Right cardiac atrium (tissue), 5 donors: ENCODE measurements at places on chromosomes 5 and 9. TPM values are rescaled to one million over a fixed set of nuclear protein-coding genes. Genes with fewer than 3 reads are reported as not detected.

GRCh38 chr9:89983411-89983810 lies 378.6 kb downstream of the GADD45G start:
- DNase-seq: no peak

DNA sequence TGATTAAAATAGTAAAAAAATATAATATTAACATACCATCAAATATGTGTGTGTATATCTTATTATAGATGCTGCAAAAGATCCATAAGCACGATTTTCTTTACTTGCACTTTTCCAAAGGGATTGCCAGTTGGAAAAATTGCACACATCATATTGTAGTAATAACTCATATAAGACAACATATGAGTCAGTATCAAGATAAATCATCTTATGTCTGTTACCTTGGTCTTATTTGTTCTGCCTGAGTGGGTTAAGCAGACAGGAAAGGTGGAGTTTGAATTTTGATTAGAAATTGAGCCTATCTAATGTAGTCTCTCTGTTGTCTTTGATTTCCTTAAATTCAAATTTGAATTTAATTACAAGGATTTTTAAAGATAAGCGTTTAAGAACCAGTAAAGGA lies 24.6 kb downstream of the LYSMD3 start:
- DNase-seq: no peak

DNA sequence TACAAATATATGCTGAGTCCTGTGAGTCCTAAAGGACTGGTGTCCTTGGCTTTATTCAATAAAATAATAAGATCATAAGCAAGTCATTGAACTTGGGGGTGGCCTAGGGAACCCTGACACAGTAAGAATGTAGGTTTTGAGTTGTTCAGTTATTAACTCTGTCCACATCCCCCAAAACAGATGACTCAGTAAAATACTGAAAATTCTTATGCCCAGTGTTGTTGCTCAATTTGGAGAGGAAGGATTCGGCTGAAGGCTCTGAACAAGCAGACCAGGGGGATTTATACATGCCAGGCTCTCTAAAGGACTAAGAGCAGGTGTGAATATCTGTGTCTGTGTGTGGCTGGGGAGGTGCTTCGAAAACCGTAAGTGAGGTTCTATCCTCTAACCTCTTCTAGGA lies 173.7 kb downstream of the RMI1 start:
- no peak for DNase-seq

- peak; percentile 72 for DNase-seq
Measured at GRCh38 chr5:140114341-140115185, 654 bp downstream of the PURA start.

DNA sequence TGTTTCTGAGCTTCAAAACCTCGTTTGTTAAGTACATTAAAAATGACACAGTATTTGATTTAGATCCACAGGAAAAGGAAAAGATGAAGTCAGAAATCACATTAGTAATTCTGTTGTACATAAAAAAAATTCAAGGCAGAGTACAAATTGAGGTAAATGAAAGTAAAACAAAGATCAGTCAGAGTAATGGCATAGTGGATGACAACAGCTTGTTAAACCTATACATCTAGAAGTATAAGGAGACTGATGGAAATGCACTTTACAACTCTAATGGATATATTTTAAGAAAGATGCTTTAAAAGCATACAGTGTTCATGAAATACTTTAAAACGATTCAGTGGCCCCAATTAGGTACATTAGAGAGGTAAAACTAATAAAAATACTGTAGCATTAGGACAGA lies 631.3 kb upstream of the SEMA6A start:
- no peak for DNase-seq

- no peak for DNase-seq
Measured at GRCh38 chr5:37665272-37665671, 174.6 kb downstream of the GDNF start.

- no peak for DNase-seq
Measured at GRCh38 chr5:38135486-38136039, 122.8 kb upstream of the EGFLAM start.

- DNase-seq: no peak
Measured at GRCh38 chr9:74662674-74663073, 165.5 kb downstream of the RORB start.

DNA sequence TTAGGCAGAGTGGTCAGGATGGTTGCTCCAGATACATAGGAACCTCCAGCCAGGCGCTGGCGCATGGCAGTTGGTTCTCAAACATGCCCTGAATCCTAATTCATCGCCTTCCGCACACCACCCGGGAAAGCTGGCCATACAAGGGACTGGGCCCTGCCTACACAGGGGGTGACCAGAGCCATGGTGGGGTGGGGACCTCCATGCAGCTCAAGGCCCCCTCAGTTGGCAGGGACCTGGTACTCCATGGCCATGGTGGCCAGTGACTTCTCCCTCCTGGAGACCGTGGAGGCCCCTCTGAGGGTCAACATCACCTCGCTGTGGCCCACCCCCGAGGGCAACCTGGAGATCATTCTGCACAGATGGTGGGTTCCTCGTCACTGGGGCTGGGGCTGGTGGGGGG lies 26.8 kb downstream of the PAEP start:
- DNase-seq: no peak

DNA sequence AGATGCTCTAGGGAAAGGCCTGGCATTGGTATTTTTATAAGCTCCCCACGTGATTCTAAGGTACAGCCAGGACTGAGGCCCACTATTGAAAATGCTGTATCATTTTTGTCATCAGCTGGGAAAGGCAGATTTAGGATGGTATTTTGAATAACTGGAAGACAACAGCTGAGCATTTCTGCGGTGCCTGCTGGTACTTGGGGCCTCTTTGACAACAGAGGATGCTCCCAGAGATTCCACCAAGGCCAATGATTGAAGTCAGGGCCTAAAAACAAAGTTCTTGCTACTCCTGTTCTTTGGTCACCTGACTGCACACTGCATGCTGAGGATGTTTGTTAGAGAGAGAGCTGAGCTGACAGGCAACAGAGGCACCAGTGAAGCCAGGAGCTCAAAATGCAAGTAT lies 8.1 kb downstream of the FBLL1 start:
- no peak for DNase-seq

DNA sequence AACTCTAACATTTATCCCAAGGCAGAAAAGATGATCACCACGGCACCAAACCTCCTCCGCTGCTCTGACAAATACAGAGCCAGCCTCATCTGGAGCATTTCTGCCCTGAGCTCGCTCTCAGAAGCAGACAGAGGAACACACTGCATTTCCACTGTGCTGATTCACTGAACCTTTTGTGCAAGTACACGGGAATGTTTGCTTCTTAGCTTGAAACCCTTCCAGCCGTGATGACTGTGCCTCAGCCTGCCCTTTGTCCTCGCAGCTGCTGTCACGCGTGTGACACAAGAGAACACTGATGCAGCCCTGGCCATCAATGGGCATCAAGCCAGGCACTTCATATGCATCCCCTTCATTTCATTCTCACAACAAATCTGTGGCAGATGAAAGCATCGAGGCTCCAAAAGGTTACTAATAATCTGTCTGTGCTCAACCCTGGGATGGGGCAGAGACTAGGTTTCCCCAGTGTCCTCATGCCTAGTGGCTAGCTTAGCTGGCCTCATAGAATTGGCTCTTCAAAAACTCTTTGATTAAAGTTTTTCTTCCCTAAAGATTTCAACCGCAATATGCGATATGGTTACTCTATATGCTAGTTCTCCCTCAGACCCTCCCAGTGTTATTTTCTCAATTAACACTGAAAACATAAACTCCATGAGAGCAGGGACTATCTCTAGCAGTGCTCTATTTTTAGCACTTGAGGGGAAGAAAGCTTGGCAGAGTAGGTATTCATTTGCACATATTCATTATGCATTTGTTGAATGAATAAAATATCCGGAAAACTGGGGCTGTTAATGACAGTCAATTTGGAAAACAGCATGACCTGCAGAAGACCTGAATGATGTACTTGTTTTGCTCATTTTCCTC lies 7.3 kb downstream of the CDC14B start:
- DNase-seq: peak; percentile 71

DNA sequence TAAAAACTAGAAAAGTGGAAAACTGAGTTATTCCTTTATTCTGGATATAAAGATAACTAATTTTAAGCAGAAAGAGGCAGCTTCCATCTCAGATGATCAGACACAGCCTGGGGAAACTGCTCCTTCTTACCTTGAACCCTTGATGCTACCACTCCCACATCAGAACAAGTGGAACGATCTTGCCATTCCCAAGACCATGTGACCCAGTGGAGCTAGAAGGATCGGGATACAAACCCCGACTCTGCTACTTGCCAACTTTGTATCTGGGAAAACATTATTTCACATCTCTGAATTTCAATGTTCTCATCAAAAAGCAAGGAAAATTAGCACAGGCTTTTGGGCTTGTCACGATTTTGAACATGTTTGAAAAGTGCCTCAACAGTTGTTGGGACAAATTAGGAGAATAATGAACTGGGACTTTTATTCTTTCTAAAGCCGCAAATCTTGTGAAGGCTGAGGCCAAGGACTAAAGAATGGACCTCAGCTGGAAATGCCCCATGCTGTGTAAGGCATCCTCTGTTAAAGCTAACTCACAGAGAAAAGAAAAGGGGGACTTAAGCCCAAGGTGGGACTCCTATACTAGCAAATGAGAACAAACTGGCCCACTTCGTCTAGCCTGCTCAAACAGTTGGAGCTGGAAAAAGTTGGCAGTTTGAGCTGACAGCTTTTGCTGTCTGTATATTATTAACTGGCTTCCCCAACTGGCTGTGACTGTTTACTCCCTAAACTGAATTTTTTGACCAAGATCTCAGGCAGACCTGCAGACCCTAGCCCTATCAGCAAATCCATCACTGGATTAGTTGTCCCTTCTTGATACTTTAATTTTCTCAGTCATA lies 552.3 kb downstream of the EFNA5 start:
- no peak for DNase-seq

- DNase-seq: no peak
Measured at GRCh38 chr5:166909040-166909439, 1382.4 kb upstream of the WWC1 start.

DNA sequence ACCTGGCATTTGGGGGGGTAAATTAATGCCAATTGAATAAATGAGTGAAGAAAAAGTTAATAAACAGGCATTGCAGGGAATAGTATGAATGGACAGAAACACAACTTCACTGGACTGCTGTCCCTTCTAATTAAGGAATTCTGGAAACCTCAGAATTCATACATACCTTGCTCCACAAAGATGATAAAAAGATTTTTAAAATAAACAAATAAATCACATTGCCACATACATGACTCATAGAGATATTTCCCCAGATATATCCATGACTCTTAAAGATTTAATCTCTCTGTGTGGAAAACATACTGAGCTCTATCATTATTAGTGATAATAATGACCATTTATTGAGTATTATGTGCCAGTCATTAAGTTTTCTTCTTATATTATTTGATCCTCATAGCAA lies 469.0 kb upstream of the MEF2C start:
- DNase-seq: no peak

GRCh38 chr9:69433392-69433791 lies 108.4 kb downstream of the ENTREP1 start:
- DNase-seq: no peak

DNA sequence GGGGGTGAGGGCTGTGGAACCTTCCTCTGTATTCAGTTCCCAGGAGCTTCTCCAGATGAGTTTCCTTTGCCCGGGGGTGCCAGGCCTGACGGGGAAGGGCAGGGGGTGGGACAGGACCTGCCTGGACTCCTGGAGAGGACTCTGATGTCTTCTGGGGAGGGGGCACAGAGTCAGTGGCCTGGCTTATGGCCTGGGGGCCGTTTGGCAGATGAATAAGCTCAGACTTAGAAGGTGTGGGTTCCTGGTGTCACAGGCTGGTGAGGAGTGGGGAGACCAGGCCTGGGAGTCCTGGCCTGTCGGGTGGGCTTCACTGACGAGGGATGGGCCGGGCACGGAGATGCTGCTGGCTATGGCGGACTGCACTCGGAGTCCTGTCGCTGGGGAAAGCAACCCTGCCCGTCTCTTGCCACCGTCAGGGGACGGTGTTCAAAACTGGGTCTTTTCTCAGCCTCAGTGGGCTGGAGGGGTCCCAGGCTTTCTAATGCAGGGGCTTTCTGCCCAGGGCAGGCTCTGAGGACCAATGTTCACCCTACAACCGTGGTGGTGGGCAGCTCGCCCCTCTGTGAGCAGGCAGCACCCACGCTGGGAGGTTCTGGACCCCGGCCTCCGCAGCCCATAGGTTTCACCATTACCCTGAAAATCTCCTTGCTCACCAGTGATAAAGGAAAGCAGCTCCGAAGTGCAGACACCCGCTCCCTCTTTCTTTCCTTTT lies 16.2 kb downstream of the COL5A1 start:
- no peak for DNase-seq

GRCh38 chr5:66616520-66617225 lies 20.5 kb downstream of the MAST4 start:
- peak; percentile 71 for DNase-seq

DNA sequence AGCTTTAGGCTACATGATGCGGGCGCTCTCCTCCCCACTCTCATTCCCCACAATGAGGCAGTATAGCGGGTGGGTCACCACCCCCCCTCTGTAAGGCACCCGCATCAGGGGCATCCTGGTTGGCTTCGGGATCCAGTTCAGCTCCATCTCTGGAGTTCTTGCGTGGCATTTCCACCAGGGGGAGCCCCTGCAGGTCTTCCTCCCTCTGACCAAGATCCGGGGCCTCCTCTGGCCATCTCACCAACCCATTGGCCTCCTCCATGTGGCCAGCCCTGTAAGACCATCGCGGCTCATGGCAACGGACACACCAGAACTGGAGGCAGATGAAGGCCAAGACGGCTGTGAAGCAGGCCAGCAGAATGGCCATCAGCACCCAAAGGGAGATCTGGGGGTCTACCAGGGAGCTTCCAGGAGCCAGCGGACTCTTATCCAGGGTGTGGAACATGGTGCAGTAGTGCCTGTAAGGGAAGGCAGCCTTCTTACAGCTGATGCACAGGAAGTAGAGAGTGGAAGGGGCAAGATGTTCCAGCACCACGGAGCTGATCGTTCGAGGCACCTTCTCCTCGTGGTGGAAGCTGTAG lies 77.0 kb downstream of the CYFIP2 start:
- DNase-seq: peak; percentile 27

- no peak for DNase-seq
Measured at GRCh38 chr9:127437497-127438264, 13.5 kb downstream of the ZNF79 start.

DNA sequence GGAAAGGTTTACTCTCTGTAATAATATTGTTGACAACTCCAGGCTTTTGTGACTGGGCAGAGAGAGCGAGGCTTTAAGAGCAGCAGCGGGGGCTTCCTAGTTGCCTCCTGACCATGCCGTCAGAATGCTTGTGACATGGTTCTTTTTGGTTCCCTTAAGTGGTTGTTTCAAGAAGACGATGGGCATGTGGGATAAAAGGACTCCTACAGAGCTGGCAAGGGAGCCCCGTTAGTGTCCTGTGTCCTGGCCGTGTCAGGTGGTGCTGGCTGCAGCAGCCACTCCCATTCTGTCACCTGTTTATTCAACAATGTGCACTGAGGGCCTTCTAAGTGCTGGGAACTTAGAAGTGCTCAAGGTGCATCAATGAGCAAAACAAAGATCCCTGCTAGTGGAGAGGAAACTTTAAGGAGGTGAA lies 19.7 kb downstream of the LCP2 start:
- DNase-seq: no peak

- peak; percentile 70 for DNase-seq
Measured at GRCh38 chr9:136711751-136712689, at the start of gene DIPK1B. DIPK1B (plus strand) TSS chr9:136712572; CDS start chr9:136712666, 94 bp downstream.

GRCh38 chr9:72489986-72490385 lies 31.4 kb upstream of the TMC1 start:
- no peak for DNase-seq

CCL19 gene
- 5.7 TPM for total RNA-seq

LCN2 gene
- total RNA-seq: not detected

GABRA6 gene
- total RNA-seq: not detected

PCDHGB1 gene
- 3.3 TPM for total RNA-seq

RNF145 gene
- total RNA-seq: 29.5 TPM

LCN1 gene
- 0.42 TPM for total RNA-seq

ISL1 gene
- not detected for total RNA-seq
